ENCODE measurements at places on chromosomes 4 and X. TPM values are rescaled to one million over a fixed set of nuclear protein-coding genes. Genes with fewer than 3 reads are reported as not detected.

GRCh38 chr4:165380805-165381204, 2.0 kb downstream of the CPE start:
- H3K27me3 ChIP-seq, result peaks cover 51% of the 10 kb centered on the region
- H3K4me3 ChIP-seq, result no peak overlapping the region
- DNase-seq, result no peak
- H3K4me1 ChIP-seq, result no peaks in the 10 kb centered on the region
- H3K36me3 ChIP-seq, result no peaks in the 10 kb centered on the region
- H3K27ac ChIP-seq, result no peak overlapping the region

GRCh38 chrX:119682019-119682989, 10.7 kb downstream of the SEPTIN6 start:
- peak overlapping the region; percentile 98 for H3K27ac ChIP-seq
- no peaks in the 10 kb centered on the region for H3K36me3 ChIP-seq
- H3K4me1 ChIP-seq, result peaks cover 87% of the 10 kb centered on the region
- H3K4me3 ChIP-seq, result peak overlapping the region; percentile 94
- H3K27me3 ChIP-seq, result no peaks in the 10 kb centered on the region

The PAGE5 gene
- total RNA-seq, result 0.93 TPM

- no peak overlapping the region for H3K27ac ChIP-seq
- peaks cover 9% of the 10 kb centered on the region for H3K4me1 ChIP-seq
- H3K4me3 ChIP-seq, result no peak overlapping the region
- peaks cover 50% of the 10 kb centered on the region for H3K27me3 ChIP-seq
Observed at GRCh38 chr4:150082241-150082640, 4.0 kb downstream of the DCLK2 start.

DNA sequence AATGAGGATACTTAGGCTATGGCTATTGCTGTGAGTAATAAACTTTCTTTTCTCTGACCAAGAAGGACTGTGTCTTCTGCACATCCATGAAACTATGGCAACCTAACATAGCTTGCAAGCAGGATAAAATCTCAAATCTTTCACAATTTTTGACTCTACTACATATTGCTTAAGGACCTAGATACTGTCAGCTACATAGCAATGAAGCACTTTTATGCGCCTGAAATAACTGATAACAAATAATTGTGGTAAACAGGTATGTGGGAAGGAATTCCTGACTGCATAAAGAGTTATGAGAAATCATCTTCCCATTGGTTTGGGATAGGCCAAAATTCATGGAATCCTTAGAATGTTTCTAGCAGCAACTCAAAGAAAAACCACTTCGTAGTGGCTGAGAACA, 41.2 kb upstream of the PDGFC start:
- H3K4me3 ChIP-seq, result no peak overlapping the region
- H3K36me3 ChIP-seq, result no peaks in the 10 kb centered on the region
- H3K27me3 ChIP-seq, result no peaks in the 10 kb centered on the region
- DNase-seq, result no peak

- H3K36me3 ChIP-seq, result no peaks in the 10 kb centered on the region
- H3K27ac ChIP-seq, result no peak overlapping the region
- H3K4me3 ChIP-seq, result no peak overlapping the region
- H3K27me3 ChIP-seq, result peaks cover 8% of the 10 kb centered on the region
- H3K4me1 ChIP-seq, result no peaks in the 10 kb centered on the region
- no peak for DNase-seq
Observed at GRCh38 chrX:129590596-129590995, 50.5 kb downstream of the OCRL start.

DNA sequence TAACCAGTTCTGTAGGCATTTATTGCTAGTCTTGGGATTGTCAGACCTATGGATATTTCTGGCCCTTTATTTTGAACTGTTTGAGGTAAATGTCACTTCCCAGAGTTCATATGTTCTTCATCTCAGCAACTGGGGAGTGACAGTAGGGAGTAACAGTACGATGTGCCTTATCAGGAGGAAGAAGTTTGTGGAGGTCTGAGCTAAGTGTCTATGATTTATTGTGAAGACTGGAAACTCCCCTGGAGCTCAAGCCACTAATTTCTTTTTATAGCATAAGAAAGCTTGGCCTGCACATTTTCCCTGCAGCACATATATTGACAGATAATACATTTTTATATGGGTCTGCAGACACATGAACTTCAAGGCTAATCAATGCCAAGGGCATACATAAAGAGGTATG, 383.8 kb downstream of the GRXCR1 start:
- H3K4me3 ChIP-seq, result no peak overlapping the region
- no peak overlapping the region for H3K27ac ChIP-seq
- no peaks in the 10 kb centered on the region for H3K27me3 ChIP-seq
- no peak for DNase-seq
- H3K4me1 ChIP-seq, result no peaks in the 10 kb centered on the region
- H3K36me3 ChIP-seq, result no peaks in the 10 kb centered on the region

The FDCSP gene
- total RNA-seq, result not detected

The RRH gene
- 0.99 TPM for total RNA-seq

All from activated T-cell treated with anti-CD3 and anti-CD28 coated beads, Interleukin-2, amount 50 U/mL, for 72 hours (primary cell).